Testis (tissue), 5 donors: ENCODE measurements at places on chromosomes 11 and 22.
A peak's percentile ranks its signal among the peaks of the same experiment; 100 is the strongest.

GRCh38 chr11:102990145-102990544 is 34.6 kb upstream of the MMP13 start:
- DNase-seq: no peak

DNA sequence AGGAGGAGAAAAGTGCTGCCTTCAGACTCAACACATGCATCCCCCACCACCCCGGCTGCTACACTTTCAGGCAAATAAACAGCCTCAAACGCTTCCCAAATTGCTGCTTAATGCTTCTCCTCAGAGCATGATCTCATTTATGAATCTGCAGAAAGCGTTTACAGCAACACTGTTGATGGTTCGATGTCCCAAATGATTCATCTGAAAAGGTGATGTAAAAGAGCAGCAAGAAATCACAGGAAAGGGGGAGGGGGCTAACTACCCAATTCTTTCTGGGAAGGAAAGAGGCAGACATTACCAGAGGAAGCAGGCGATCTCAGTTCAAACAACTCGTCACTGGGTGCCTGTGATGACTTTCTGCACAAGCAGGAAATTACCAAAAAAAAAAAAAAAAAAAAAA is 119.6 kb downstream of the TENM4 start:
- no peak for DNase-seq

DNA sequence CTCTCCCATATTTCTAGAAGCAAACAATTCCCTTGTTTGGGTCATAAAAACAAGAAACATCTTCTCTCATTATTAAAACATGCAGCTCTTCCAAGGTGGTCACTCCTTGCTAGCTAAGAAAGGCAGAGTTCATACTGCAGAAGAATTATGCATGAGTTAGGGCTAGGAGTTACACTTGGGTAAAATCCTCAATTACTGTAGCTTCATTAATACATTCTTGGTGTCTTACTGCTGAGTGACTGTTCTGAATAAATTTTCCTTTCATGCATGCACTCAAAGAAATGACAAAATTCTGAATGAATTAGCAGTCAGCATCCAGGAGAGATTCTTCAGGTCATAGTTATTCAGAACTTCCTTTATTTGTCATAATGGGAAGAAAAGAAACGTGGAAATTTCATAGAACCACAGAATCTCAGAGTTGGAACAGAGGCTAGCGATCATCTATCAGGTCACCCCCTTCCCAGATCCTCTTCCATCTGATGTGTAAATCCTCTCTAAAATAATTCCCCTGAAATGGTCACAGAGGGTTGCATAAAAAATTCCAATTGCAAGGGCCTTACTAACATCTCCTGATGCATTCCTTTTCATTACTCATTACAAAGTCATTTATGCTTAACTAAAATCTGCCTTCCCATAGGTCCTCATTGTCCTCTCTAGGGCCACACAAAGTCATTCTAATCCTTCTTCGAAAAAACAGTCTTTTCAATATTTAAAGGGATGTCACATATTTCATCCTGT is 771.5 kb downstream of the DLG2 start:
- DNase-seq: no peak

GRCh38 chr11:12079726-12080556 is 30.4 kb upstream of the MICAL2 start:
- DNase-seq: peak; percentile 51
